ENCODE measurements at places on chromosomes 6 and 20. TPM values are rescaled to one million over a fixed set of nuclear protein-coding genes. Genes with fewer than 3 reads are reported as not detected.

C6orf52 gene
- total RNA-seq: 4.3 TPM

DNA sequence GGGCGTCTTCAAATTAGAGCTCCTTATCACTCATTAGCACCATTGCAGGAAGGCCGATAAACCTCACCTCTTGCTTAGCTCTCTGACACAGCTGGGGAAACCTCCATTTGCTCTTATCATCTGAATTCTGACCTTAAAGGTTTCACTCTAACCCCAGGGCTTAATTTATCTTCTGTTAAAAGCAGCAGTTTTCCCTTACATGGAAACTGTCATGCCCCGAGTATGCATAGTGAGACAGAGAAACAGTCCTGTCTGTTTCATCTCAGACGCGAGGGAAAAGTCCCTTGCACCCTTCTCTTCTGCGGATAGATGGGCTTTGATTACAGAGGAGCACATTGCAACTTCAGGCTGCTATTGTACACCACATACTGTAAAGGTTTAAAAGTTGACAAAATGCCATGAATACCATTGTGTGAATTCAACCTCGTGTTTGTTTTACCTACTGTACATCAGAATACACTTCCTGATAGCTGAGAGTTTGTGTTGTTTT is 191.5 kb upstream of the BMP2 start:
- peak; percentile 26 for DNase-seq

DNA sequence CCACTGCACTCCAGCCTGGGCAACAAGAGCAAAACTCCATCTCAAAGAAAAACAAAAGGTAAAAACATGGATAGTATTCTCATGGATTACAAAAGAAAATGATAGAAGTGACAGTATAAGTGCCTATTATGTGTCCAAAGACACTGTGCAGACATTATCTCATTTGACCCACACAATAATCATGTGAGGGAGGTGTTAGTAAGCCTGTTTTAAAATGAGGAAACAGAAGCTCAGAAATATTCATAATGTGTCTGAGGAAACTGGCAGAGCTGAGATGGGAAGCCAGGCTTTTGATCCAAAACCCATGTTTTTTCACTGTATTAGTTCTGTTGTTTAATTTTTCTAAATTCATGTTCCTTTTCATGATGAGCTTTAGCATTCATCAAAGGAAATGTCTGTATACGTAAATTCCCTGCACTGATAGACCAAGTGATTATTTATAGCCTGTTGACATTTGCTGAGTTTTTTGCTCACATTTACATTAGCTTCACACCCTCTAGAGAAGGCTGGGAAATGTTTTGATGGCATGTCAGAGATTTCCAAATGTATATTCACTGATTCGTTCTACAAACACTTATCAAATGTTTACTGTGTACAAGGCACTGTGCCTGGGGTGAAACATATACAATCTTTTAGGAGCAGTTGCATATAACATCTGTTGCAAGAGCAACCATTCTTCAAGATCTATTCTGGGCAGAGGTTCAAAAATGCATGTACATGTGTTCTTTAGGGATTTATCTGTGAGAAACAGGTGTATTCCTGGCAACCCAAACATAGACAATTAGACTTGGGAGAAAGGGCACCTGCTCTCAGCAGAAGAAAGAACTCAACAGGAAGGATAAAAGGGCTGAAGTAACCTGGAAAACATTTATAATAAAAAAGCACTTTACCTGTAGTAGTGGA is 331.5 kb downstream of the SAMD5 start:
- DNase-seq: no peak

GRCh38 chr20:17533396-17533795 is 2.2 kb upstream of the BFSP1 start:
- peak; percentile 60 for DNase-seq

DNA sequence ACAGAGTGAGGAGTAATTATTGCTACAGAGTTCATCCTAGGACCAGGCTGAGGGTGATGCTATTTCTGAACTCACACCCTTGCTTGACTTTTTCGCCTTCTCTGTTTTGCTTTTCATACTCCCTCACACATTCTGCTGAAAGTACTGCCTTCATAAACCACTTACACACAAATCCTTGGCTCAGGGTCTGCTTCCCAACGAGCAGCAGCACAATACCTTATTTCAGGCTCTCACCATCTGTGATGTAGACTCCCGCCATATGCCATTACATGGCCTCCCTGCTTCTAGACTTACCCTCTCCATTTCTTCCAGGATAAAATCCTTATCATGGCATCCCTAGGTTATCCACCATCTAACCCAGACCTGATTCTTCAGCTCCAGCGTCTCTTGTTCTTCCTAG is 321.3 kb upstream of the SPTLC3 start:
- DNase-seq: no peak

DNA sequence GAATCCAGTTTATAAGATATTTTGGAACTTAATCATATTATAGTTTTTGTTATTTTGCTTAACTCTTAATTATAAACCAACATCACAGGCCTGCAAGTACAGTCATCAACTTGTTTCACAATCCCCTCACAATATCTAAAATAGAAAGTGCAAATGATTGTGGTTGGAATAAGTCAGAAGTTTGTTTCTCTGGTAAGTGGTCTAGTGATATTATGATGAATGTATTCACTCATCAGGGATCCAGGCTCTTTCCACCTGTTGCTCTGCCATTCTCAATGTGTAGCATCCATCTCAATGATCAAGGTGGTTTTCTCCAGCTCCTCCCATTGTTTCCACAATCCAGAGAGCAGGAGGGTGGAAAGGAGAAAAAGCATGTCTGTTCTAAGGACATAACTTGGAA is 54.2 kb downstream of the OPN5 start:
- DNase-seq: no peak

SYNJ2 gene
- total RNA-seq: 45.0 TPM

GRCh38 chr6:71524201-71524600 is 235.6 kb downstream of the OGFRL1 start:
- DNase-seq: no peak

- peak; percentile 96 for DNase-seq
Measured at GRCh38 chr20:11890331-11891076, 27.2 kb upstream of the BTBD3 start.

SAPCD1 gene
- 13.0 TPM for total RNA-seq

- DNase-seq: no peak
Measured at GRCh38 chr20:56447227-56447626, 21.2 kb upstream of the RTF2 start.

DNA sequence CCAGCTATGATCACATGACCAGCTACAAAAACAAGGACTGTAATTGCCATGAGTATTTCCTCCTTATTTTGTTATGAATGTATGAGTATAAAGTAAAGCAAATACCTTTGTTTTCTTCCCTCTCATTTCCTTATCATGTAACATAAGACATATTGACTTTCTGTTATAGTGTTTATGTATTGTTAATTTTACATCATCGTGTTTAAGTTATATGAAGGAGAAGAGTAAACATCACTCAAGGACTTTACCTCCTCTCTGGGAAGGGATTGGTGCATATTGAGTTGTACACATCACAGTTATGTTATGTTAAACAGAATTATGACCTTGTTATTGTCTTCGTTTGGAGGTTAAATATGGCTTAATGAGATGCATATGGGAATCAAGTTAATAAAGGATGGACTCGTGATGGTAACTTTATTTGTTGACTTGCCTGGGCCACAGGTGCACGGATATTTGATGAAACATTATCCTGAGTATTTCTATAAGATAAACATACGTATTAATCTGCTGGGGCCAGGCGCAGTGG is 57.3 kb upstream of the CNKSR3 start:
- no peak for DNase-seq

- no peak for DNase-seq
Measured at GRCh38 chr20:63898882-63899558, 4.1 kb downstream of the DNAJC5 start.

DNA sequence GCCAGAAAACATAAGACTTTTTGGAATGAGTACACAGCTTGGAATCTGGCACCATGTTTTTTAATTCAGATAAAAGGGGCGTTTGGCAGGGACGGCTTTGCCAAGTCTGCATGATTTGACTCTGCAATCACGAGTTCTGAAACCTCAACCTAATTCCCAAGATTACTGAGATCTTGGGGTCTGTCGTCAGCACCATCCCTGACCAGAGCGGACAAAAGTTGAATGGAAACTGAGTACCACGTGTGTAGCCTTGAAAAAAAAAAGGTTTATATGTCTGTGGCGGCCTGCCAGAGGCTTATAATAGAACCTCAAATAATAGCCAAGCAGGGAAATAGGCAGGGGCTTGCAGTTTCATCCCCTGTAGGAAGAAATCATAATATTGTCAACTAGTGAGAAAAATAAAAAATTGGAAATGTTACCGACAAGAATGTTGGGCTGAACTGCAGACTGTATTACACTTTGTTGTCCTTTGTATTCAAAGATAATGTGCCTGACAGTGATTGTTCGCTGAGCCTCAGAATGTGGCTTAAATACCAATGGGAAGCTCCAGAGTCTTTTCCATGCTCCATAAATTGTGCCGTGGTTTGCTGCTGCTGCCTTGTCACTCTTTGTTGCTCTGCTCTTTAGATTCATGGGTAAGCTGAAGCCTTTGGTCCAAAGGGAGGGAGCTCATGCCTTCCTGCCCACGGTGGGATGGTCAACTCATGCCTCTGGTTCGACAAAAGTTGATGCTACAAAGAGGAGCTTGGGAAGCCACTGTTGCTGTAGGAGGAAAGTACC is 118.8 kb upstream of the ARID1B start:
- no peak for DNase-seq

NFATC2 gene
- 20.8 TPM for total RNA-seq

DNA sequence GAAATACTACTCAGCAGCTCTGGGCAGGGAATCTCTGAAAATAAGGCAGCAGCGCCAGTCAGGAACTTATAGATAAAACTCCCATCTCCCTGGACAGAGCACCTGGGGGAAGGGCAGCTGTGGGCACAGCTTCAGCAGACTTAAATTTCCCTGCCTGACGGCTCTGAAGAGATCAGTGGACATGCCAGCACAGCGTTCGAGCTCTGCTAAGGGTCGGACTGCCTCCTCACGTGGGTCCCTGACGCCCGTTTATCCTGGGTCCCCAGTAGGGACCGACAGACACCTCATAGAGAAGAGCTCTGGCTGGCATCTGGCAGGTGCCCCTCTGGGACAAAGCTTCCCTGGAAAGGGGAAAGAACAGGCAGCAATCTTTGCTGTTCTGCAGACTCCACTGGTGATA is 59.0 kb downstream of the COL21A1 start:
- no peak for DNase-seq

TP53TG5 gene
- total RNA-seq: not detected

DNA sequence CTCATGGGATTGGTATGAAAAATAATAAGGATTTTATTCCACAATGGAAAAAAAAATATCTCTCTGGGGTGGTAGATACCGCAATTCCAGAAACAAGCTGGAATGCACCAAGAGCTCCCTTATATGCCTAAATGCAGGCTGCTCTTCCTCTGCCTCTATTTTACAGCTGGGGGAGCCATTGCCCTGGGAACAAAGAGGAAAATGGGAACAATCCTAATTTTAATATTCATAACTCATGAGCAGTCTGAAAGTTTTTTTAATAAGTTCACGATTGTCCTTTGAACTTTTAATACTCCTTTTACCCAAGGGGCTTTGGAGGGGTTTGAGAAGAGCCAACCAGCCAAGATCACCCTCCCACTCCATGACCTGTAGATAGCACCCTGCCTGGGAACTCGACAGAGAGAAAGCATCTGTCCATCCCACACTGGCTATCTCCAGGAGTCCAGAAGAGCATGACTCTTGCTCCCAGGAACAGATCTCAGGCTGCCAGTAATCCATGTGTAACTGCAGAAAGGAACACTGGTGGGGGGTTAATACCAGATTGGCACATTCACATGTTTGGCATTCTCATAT is 74.7 kb downstream of the CD83 start:
- no peak for DNase-seq

DNA sequence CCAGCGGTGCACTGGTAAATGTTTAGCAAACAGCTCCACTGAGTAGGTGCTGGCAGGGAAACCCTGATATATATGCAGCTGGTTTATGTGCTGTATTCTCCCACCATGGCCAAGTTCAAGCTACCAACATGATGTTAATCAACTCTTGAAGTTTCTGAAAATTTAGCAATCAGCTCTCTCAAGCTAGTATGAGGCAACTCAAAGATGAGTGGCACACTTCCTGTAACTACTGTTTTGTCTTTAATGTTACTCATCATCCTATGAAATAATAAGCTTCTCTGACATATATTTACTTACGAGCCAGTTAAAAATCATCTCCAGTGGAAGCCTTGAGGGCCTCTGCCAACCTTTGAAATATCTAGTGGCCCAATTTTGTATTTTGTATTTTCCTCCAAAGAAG is 54.7 kb downstream of the TRMT6 start:
- no peak for DNase-seq

ARMH2 gene
- not detected for total RNA-seq

PRKN gene
- not detected for total RNA-seq

DNA sequence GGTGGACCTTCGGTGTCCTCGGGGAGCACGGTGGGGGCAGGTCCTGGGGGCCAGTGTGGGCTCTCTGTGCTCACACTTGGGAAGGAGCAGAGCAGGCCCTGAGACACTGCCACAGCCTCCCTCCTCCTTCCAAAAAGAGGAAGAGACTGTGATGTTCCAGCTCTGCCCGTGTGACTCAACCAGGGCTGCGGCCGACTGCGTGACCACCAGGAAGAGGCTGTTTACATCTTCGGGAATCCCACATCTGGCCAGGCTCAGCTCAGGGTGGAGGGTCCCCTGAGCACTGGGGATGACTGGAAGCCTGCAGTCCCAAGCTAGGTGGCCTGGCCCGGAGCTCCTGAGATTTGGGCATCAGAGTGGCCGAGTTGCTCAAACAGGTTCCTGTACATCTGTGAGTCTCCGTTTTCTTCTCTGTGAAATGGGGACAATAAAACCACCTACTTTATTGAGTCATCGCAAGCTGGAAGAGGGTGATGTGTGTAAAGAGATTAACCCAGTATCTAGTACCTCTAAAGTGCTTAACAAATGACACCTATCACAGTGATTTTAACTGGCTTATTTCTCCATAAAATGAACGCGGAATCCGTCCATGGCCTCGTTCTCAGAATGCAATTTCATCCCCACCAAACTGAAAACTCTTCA is 242.1 kb downstream of the DLL1 start:
- DNase-seq: no peak

ULBP2 gene
- 4.9 TPM for total RNA-seq

DNA sequence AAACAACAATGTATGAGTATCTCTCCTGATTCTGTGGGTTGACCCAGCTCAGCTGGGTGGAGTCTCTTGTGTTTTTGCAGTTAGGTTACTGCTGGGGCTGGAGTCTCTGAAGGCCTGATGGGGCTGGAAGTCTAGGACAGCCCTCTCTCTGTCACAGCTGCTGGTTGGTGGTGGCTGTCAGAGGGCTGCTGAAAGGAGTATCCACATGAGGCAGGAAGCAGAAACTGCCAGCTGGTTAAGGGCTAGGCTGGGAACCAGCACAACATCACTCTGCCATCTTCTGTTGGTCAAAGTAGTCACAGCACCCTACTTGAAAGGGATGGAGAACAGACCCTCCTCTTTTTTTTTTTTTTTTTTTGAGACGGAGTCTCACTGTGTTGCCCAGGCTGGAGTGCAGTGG is 10.0 kb upstream of the PACSIN1 start:
- DNase-seq: no peak

RAD21L1 gene
- total RNA-seq: not detected

MUC21 gene
- not detected for total RNA-seq

- DNase-seq: no peak
Measured at GRCh38 chr6:135002974-135003703, 51.5 kb downstream of the HBS1L start.

- DNase-seq: no peak
Measured at GRCh38 chr6:135994857-135995544, 143.5 kb downstream of the PDE7B start.
